Activated CD8-positive, alpha-beta memory T cell treated with anti-CD3 and anti-CD28 coated beads for 4 hours (primary cell): ENCODE measurements at places on chromosomes 16 and 17.
A peak's percentile ranks its signal among the peaks of the same experiment; 100 is the strongest.

GRCh38 chr17:75289832-75290337 lies 652 bp upstream of the SLC25A19 start:
- DNase-seq = peak; percentile 41

DNA sequence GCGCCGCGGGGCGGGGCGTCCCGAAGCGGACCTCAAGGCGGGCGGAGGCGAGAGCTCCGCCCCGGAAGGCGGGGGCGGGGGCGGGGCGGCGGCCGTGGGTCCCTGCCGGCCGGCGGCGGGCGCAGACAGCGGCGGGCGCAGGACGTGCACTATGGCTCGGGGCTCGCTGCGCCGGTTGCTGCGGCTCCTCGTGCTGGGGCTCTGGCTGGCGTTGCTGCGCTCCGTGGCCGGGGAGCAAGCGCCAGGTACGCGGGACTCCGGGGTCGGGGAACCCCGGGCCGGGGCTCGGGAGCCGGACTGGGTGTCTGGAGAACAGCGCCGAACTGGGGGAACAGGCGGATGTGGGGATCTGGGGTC lies at the start of gene TNFRSF12A:
TSS of gene TNFRSF12A (plus strand) at position 122 of the 357 bp plus-strand sequence. CDS start at position 152, 30 bp downstream.
- DNase-seq = no peak

- no peak for DNase-seq
These were observed 6.9 kb upstream of the SLC7A6 start for GRCh38 chr16:68257251-68257905.

- no peak for DNase-seq
These were observed 40.8 kb downstream of the AKAP1 start for GRCh38 chr17:57125866-57126265.

- DNase-seq = peak; percentile 16
These were observed 313.1 kb upstream of the TNRC6C start for GRCh38 chr17:77645072-77646045.

DNA sequence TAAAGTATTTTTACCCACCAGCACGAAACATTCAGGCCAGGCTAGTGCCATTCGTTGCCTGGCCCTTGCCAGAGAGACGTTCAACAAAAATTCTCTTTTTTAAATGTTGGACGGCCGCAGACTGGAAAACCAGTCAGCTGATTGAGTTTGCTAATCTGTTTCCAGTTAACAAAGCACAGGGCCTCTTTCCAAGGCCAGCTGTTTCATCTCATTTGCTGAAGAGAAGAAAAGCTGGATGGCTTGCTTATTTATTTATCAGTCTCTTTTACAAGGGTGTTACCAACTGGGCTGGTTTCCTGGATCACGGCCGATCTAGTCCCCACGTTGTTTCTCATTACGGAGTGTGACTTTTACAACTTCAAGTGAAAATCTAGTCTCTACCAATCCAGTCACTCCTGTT lies 418.7 kb upstream of the DYNLRB2 start:
- no peak for DNase-seq

DNA sequence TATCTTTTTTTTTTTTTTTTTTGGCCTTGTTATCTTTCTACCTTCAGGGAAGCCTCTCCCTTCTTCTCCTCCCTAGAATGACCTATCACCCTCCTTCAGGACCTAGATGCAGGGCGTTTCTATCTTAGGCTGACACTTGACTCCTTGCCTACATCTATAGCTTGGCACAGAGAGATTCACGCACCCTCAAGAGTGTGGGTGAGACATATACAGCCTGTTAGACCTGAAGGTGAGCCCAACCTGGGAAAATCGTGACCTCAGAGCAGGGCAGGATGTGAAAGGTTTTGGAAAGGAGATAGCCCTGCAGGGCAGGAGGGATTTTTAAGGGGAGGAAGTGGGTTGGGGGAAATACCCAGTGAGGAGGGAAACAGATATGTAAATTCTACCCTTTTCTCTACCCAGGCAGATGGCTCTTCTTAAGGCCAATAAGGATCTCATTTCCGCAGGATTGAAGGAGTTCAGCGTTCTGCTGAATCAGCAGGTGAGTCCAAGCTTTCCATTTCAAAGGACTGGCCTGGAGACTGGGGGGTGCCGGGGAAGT lies at the start of gene AHSP:
TSS of gene AHSP (plus strand) at position 167 of the 541 bp plus-strand sequence. CDS start at position 407, 240 bp downstream.
- no peak for DNase-seq

- no peak for DNase-seq
These were observed 62.3 kb upstream of the CDH5 start for GRCh38 chr16:66304151-66304550.

DNA sequence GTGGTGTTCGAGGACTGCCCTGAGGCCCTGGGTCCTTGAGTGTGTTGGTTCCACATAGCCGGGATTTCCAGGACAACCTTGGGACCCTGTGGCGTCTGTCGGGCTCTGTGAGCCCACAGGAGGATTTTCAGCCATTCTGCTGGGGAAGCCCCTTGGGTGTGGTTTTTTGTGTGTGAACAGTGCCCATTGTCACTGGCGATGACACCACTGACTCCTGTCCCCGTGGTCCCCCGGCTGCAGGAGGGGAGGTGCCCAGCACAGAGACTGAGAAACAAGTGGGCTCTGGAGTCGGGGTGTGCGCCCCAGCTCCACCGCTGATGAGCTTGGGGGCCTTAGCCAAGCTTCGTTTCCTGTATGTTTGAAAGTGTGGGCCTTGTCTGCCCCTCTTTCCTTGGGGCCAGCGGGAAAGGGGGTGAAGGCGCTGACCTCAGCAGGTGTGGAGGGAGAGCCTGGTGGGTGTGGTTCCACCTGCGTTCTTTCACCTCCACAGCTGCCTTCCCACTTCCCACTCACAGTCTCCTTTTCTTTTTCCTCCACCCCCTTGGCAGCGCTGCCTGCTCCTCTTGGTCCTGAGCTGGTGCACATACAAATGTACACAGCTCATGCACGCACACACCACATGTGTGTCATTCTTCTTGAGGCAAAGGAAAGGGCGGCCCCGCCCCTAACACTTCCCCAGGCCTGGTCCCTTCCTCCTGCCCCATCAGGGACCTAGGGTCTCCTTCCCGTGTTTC lies 16.1 kb downstream of the MGRN1 start:
- DNase-seq = no peak

- DNase-seq = no peak
These were observed 78.4 kb downstream of the KATNIP start for GRCh38 chr16:27628241-27628942.

- DNase-seq = no peak
These were observed 49.8 kb downstream of the COTL1 start for GRCh38 chr16:84568066-84568465.

DNA sequence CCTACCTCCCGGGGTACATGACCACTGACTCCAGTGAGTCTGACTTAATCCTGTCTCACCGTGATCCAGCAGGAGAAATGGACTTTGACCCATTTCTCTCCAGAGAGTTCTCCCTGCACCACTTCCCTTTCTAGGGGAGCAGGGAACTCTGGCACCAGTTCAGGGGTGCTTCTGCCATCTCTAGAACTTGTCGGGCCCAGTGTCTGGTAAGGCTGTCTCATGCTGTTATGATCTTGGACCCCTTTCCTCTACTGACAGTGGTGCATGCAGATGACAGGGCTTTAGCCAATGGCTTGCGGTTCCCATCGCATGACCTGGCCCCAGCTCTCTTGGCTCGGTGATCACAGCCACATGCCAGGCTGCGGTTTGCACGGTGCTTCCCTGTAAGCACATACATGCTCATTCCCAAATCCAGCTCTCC lies 62.0 kb downstream of the SLC39A11 start:
- DNase-seq = no peak

DNA sequence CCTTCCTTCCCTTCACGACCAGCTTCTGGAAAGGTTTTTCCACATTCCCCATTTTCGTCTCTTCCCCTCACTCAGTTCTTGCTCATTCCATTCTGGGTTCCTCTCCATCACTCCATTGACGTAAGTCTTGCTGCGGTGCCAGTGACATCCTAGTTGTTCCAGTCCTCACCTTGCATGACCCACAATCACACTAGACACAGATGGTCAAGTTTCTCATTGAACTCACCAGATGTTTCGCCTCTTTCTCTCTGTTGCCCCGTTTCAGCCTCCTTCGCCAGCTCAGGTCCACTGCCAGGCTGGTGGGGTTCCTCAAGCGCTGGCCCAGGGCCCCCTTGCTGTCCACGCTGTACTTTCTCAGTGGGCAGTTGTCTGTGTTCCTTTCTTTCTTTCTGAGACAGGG lies 43.4 kb downstream of the CCDC42 start:
- no peak for DNase-seq

DNA sequence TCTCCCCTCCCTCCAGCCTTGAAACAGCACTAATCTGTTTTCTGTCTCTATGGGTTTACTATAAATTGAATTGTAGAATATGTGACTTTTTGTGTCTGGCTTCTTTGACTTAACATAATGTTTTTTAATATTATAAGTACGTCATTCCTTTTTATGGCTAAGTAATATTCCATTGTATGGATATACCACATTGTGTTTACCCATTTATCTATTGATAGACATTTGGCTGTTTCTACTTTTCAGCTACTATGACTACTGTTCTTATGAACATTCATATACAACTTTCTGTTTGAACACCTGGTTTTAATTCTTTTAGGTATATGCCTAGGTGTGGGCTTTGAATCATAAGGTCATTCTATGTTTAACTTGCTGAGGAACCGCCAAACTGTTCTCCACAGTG lies 961.9 kb downstream of the CDH8 start:
- DNase-seq = no peak

- no peak for DNase-seq
These were observed 54.9 kb downstream of the LDHD start for GRCh38 chr16:75061669-75062068.

DNA sequence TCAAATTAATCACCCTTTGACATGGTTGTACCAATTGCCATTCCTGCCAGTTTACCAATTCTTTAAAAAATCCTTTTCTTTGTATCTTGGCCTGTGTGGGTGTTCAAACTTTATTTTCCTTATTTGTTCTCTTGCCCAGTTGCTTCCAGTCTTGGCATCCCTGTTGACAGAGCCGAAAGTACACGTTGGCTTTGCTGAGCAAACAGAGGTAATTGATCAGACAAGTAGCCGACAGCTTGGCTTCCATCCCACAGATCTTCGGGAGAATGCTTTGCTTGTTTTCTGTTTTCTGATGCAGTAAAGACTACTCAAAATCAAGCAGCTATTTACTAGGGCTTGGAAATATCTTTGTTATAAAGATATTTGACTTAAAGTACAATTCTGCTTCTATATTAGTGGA lies 506.8 kb upstream of the SALL1 start:
- no peak for DNase-seq
